Aorta (tissue), 5 donors: ENCODE measurements at places on chromosomes 12 and 14.

GRCh38 chr12:12534166-12534866 lies 28.3 kb downstream of the DUSP16 start:
- H3K27me3 ChIP-seq = no peaks in the 10 kb centered on the region
- H3K36me3 ChIP-seq = no peaks in the 10 kb centered on the region
- H3K4me1 ChIP-seq = no peaks in the 10 kb centered on the region
- peak overlapping the region; percentile 12 for H3K27ac ChIP-seq
- DNase-seq = no peak

- H3K4me1 ChIP-seq = no peaks in the 10 kb centered on the region
- no peak overlapping the region for H3K4me3 ChIP-seq
- no peak for DNase-seq
- H3K36me3 ChIP-seq = no peaks in the 10 kb centered on the region
- H3K27me3 ChIP-seq = no peaks in the 10 kb centered on the region
- no peak overlapping the region for H3K27ac ChIP-seq
Observed at GRCh38 chr14:87888136-87888999, 104.6 kb downstream of the GALC start.

DNA sequence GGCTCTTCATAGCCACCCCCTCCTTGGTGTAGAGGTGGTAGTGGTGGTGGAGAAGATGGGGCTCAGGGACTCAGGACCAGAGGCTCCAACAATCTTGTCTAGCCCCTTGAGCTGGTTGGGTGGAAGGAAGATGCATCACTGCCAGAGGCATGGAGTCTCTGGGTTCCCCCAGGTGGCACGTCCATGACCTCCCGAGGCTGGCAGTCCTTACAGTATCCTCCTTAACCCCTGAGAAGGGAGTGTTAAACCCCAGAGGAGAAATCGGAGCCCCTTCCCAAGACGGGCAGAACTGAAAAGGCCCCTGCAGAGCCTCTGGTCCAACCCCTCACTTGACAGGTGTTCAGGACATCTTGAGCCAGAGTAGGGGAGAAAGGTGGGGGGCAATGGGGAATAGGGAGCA lies 9.1 kb downstream of the KRT83 start:
- DNase-seq = no peak
- H3K4me1 ChIP-seq = no peaks in the 10 kb centered on the region
- H3K27me3 ChIP-seq = no peaks in the 10 kb centered on the region
- H3K36me3 ChIP-seq = no peaks in the 10 kb centered on the region
- H3K4me3 ChIP-seq = no peak overlapping the region
- H3K27ac ChIP-seq = no peak overlapping the region

GRCh38 chr12:100567945-100568344 lies 5.5 kb upstream of the GAS2L3 start:
- no peak overlapping the region for H3K27ac ChIP-seq
- H3K36me3 ChIP-seq = no peaks in the 10 kb centered on the region
- peaks cover 2% of the 10 kb centered on the region for H3K4me1 ChIP-seq
- no peak overlapping the region for H3K4me3 ChIP-seq
- no peak for DNase-seq

DNA sequence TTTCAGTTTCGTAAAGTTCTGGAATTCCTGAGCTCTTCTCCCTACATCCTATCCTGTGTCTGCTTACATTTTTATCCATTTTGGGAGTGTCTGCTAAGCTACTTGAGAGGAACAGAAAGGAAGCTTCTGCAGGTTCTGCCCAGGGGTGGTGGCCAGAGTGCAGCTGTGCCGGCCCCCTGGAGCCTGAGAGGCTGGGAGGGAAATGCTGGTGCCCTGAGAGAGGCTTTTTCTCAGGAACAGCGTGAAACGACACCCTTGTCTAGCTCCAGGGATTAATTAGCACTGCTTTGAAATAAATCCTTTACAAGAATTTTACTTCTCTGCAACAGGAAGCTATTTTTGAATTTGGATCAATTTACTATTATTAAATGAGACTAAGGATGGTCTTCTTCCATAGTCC lies 165.4 kb downstream of the SLC15A5 start:
- H3K4me1 ChIP-seq = no peaks in the 10 kb centered on the region
- no peak overlapping the region for H3K4me3 ChIP-seq

GRCh38 chr12:113142173-113142885 lies 6.8 kb upstream of the RASAL1 start:
- no peaks in the 10 kb centered on the region for H3K36me3 ChIP-seq
- H3K4me1 ChIP-seq = no peaks in the 10 kb centered on the region
- no peak overlapping the region for H3K4me3 ChIP-seq
- peak; percentile 80 for DNase-seq
- H3K27me3 ChIP-seq = no peaks in the 10 kb centered on the region
- no peak overlapping the region for H3K27ac ChIP-seq

DNA sequence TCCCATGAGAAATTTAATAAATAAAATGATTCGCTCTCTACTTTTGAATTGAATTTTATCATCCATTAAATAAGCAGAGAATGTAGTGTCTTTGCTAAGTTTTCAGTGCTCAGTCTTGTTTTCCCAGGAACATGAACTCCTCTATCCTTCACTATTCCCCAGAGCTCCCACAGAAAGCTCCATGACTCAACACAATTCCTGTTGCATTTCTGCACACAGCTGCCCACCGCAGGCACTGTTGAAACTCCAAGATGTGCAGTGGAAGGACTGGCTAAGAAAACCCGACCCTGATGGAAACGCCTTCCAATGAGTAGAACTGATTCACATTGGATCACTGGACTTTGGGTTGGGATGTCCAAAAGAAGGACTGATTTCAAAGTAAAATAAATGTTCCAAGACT lies 202.4 kb upstream of the AMIGO2 start:
- H3K4me1 ChIP-seq = peaks cover 2% of the 10 kb centered on the region
- no peaks in the 10 kb centered on the region for H3K27me3 ChIP-seq
- H3K36me3 ChIP-seq = no peaks in the 10 kb centered on the region
- no peak overlapping the region for H3K4me3 ChIP-seq

- DNase-seq = no peak
- no peak overlapping the region for H3K4me3 ChIP-seq
- H3K4me1 ChIP-seq = no peaks in the 10 kb centered on the region
- H3K36me3 ChIP-seq = peaks cover 4% of the 10 kb centered on the region
Observed at GRCh38 chr14:35114036-35114435, 7.8 kb downstream of the PPP2R3C start.

DNA sequence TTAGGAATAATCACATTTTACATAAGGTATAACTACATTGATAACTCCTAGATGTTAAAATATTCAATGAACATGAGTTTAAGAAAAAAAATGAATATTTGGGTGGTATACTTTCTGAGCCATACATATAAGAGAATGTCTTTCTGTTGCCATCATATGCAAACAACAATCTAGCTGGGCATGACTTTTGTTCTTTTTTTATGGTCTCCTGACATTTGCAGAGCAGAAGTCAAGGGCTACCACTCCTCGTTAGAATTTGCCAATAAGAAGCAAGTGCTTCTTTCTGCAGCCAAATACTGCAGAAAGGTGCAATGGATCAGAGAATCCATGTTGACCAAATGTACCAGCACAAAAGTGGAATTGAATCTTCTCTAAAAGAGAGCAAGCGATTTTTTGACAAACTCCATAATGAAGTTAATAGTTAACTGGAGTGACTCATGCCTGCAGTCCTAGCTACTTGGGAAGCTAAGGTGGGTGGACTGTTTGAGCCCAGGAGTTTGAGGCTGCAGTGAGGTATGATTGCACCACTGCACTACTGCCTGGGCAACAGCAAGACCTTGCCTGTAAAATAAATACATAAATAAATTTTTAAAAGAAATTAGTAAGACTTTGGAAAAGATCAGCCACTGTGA lies 25.5 kb upstream of the CCDC91 start:
- H3K27me3 ChIP-seq = no peaks in the 10 kb centered on the region
- no peak overlapping the region for H3K27ac ChIP-seq
- H3K36me3 ChIP-seq = no peaks in the 10 kb centered on the region
- H3K4me3 ChIP-seq = no peak overlapping the region
- H3K4me1 ChIP-seq = no peaks in the 10 kb centered on the region

GRCh38 chr14:51202914-51203665 lies 37.0 kb upstream of the TMX1 start:
- H3K27ac ChIP-seq = no peak overlapping the region
- H3K36me3 ChIP-seq = no peaks in the 10 kb centered on the region
- no peak for DNase-seq
- H3K4me1 ChIP-seq = no peaks in the 10 kb centered on the region
- H3K27me3 ChIP-seq = no peaks in the 10 kb centered on the region

DNA sequence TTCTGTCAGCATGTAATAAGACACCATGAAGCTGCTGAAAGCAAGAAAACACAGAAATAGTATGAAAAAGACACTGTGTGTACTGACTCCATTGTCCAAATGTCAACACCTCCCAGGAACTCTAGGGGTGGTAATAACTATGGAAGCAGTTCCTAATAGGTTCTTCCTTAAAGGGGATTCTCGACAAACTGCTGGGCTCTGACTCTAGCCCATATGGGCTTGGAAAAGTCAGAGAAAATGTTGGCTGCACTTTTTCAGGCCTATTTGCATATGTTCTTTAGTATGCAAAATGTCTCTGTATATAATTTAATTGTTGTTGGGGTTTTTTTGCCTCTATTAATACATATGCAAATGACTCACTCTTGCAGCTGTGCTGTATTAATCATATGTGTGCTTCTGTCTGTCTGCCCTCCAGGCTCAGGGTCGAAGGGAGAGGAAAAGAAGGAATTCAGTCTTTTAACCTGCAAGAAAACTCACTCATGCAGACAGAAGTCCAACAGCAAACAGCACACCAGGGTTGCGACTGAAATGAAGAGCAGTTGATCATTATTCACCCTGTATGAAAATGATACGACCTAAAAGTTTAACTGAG lies 317.6 kb downstream of the SOX5 start:
- no peak for DNase-seq
- H3K27me3 ChIP-seq = no peaks in the 10 kb centered on the region
- no peaks in the 10 kb centered on the region for H3K4me1 ChIP-seq

- H3K36me3 ChIP-seq = no peaks in the 10 kb centered on the region
- no peak overlapping the region for H3K27ac ChIP-seq
- peaks cover 3% of the 10 kb centered on the region for H3K4me1 ChIP-seq
- H3K27me3 ChIP-seq = no peaks in the 10 kb centered on the region
- H3K4me3 ChIP-seq = no peak overlapping the region
- DNase-seq = no peak
Observed at GRCh38 chr14:75833326-75834020, 148.3 kb downstream of the TGFB3 start.

- H3K27me3 ChIP-seq = no peaks in the 10 kb centered on the region
- no peaks in the 10 kb centered on the region for H3K36me3 ChIP-seq
- H3K4me3 ChIP-seq = no peak overlapping the region
- DNase-seq = no peak
- no peaks in the 10 kb centered on the region for H3K4me1 ChIP-seq
Observed at GRCh38 chr12:99619389-99620158, 28.0 kb upstream of the GARIN6 start.

DNA sequence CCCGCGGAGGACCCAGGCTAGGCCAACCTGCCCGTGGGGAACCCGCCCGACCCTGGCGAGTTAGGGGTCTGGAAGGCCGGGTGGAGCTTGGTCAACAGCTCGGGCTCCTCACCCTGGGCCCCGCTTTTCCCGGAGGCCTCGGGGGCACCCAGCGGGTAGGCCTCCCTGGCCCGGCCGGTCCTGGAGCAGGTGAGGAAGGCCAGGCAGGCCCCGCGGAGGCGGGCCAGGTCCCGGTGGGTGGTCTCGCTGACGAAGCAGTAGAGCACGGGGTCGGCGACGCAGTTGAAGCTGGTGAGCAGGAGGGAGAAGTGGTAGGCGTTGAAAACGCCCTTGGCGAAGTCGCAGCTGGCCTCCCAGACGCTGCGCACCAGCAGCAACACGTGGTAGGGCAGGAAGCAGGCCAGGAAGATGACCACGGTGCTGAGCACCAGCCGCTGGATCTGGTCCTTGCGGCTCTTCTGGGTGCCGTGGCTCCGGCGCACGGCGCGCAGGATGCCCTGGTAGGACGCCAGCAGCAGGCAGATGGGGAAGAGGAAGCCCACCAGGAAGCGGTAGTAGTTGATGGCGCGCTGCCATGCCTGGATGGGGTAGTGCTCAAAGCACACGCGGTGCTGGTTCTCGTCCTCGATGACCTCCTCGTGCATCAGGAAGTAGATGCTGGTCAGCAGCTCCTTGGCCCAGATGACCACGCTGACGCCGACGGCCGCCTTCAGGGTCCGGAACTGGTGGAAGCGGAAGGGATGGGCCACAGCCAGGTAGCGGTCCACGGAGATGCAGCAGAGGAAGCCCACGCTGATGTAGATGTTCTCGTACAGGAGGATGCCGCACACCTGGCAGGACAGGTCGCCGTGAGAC lies 10.3 kb downstream of the GPR68 start:
- H3K4me1 ChIP-seq = no peaks in the 10 kb centered on the region
- no peaks in the 10 kb centered on the region for H3K36me3 ChIP-seq
- H3K27ac ChIP-seq = no peak overlapping the region
- no peak for DNase-seq
- no peaks in the 10 kb centered on the region for H3K27me3 ChIP-seq

DNA sequence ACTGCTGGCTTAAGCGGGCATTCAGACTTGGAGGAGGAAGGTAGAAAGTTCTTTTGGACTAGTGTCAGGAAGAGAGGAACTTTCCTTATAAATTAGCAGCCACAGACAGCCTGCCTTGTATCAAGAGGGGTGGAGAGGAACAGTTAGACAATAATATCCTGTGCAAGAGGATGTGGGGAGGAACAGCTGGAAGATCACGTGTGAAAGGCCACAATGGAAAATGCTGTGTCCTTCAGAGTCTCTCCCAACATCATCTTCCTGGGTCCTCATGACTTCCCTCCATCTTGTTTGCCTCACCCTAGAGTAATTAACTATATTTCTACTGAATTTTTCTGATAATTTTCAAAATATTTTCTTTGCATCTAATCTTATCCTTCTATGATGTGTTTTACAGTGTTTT lies 117.4 kb downstream of the MGAT4C start:
- H3K4me1 ChIP-seq = no peaks in the 10 kb centered on the region
- H3K4me3 ChIP-seq = no peak overlapping the region
- H3K36me3 ChIP-seq = no peaks in the 10 kb centered on the region
- DNase-seq = no peak

DNA sequence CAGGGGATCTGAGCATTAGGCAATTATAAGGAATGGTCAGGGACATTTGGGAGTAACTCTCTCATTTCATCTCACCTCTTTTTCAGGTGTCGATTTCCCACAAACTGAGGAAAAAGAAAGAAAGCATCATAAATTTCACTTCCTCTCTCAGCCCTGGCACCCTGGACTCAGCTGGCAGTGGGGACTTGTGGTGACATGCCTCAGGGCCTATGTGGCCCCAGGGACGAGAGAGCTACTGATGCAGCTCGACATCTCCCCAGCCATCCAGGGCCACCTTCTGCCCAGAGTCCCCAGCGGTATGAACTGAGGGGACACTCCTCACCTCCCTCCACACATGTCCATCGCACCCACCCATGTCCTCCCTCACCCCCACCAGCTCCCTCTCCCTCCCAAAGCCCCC lies 11.7 kb downstream of the TNFRSF1A start:
- no peaks in the 10 kb centered on the region for H3K27me3 ChIP-seq
- H3K36me3 ChIP-seq = peaks cover 11% of the 10 kb centered on the region
- no peak for DNase-seq
- no peak overlapping the region for H3K4me3 ChIP-seq

DNA sequence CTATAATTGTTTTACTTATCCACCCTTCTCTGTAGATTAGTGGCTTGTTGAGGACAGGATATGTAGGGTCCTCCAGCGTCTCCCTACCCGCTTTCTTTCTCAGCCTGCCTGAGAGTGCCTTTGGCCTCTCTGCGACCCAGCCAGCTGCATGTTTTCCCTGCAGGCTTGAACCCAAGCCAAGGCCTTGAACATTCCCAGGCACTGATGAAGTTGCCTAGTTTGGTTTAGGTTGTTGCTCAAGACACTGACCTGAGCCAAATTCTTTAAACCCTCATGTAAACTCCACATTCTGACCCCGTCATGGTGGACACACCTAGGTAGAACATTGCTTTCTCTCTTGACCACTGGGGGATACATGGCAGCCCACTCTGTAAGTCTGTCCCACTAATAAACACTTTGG lies 33.4 kb upstream of the TXNRD1 start:
- H3K27me3 ChIP-seq = no peaks in the 10 kb centered on the region
- no peak overlapping the region for H3K4me3 ChIP-seq
- H3K4me1 ChIP-seq = no peaks in the 10 kb centered on the region
- H3K27ac ChIP-seq = no peak overlapping the region
- peak; percentile 90 for DNase-seq
